ENCODE measurements at places on chromosomes 11 and 22.

DNA sequence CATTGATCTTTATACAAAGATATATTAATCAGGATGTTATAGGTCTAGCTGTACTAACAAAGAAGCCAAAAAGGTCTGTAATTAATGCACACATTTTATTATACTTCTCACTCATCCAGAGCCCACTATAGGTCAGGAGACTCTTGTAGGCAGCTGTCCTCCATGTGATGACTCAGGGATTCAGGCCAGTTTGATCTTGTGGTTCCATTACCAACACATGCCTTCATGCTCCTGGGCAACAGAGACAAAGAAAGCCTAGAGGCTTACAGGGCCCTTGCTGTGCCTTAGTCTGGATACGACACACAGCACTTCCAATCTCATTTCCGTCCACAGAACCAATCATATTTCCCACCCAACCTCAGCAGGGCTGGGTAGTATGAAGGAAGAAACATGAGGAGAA is 150.3 kb upstream of the NCAM1 start:
- DNase-seq, result no peak

DNA sequence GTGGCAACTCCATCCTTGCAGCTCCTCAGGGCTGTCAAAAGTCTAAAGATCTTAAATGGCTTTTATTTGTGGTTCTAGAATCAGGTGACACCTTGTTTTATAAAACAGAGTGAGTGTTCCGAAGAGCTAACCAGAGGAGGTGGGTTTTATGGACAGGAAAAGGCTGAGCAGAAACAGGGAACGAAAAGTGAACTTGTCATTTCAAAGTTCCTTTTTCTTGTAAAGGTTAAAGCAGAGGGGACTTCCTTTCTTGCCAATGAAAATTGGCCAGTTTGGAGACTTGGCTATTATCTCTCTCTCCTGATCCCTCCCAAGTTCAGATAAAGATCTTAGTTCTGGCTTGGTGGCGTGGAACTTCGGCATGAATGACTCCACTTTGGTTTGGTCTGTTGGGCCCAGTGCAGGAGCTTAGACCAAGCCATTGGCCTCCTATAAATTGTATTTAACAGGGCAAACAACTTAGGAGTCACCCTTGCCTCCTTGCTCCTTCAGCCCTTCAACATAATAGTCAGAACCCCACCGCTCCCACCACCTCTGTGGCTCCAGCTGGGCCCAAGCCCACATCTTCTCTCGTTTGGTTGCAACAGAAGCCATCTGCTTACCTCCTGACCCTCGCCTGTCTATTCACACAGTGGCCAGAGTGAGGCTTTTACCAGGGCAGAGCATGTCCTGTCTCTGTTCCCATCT is 102.4 kb upstream of the THY1 start:
- DNase-seq, result no peak

GRCh38 chr11:64447831-64448598 is 89.1 kb downstream of the RPS6KA4 start:
- DNase-seq, result no peak

GRCh38 chr11:116703421-116703820 is 69.4 kb downstream of the BUD13 start:
- peak; percentile 45 for DNase-seq
